Lung microvascular endothelial cell (primary cell): ENCODE measurements at places on chromosomes 7 and 10. TPM values are rescaled to one million over a fixed set of nuclear protein-coding genes. Genes with fewer than 3 reads are reported as not detected.

FBXO24 gene
- total RNA-seq, result under 0.01 and 0.20 TPM in 2 replicates

DNA sequence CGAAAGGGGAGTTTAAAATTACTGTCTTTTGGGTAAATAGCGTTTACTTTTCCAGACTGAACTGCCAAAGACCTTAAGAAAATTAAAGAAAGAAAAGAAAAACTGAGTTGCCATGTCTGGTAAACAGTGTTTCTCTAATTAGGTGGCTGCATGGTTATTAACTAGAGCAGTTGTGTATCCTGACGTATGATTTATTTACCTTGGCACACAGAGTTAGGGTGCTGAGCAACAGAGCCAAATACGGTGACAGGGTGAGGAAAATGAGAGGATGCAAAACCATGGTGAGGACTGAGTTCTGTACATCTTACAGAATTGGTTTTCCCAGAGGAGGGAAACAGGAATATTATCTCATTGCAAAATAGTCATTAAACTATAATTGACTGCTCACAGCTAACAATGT is 546.4 kb upstream of the FZD8 start:
- peak; percentile 20 for DNase-seq

TCERG1L gene
- total RNA-seq, result not detected in 2 replicates

- DNase-seq, result no peak
Measured at GRCh38 chr7:1068619-1069018, 19.3 kb upstream of the GPER1 start.

DNA sequence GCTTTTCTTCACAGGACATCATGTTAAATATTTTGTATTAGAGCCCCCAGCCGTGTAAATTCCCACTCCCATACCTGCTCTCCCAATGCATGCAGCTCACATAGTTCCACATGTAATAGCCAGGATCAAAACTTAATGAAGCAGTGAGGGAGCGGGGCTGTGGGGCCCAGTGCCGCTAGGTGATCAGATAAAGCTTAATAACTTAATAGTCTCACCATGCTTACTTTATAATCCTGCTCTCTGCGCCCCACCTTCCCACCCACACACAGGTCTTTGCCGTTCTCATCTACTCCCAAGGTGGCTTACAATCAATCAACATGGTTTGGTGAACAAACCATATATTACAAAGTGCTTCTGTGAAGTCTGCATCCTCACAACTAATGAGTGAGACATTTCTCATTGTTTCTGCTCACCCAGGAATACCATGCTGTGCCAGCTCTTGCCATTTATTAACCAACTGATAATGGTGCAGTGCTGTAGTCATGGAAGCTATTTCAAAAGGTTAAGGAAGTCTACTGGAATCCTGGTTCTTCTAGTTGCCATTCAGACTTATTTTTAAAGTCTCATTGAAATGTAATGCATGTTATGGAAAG is 156.4 kb downstream of the CTTNBP2 start:
- DNase-seq, result no peak

- DNase-seq, result no peak
Measured at GRCh38 chr7:74182453-74183090, 8.4 kb downstream of the EIF4H start.

DNA sequence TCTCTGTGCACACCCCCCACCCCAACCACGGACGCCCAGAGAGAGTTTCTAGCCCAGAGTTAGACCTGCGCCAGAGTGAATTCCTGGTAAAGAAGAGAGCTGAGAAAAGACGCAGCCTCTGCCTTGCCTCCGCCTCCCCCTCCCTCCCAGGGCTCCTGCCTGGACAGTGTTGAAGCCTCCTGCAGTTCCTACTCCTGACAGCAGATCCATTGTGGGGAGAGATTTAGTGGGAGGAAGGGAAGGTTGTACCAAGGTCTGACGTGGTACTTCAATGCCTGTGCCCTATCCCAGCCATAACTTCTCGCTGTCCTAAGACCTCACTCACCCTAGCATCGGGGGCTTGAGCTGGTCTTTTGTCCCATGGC is 952 bp downstream of the SRRM3 start:
- no peak for DNase-seq

AP4M1 gene
- 12.5 and 13.1 TPM in 2 replicates for total RNA-seq

CC2D2B gene
- 0.22 TPM in 1 of 2 replicates, not detected in the other for total RNA-seq

- DNase-seq, result peak; percentile 80
Measured at GRCh38 chr7:121107923-121108498, 119.5 kb downstream of the CPED1 start.

DNA sequence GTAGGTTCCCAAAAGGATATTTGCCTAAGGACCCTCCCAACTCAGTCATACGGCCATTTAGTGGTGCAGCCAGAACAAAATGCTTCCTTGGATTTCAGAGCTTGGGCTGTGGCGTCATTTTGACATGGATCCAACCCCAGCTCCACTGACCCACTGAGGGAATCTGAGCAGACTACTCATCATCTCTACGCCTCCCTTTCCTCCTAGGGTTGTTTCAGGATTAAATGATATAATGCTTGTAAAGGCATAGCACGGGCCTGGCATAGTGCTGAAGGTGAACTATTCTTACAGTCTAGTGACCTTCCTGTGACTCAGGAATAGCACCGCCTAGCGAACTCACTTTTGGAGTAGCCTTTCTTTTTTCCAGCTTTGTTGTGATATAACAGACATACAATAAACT is 70.3 kb upstream of the LOXL4 start:
- DNase-seq, result no peak
